ENCODE measurements at places on chromosomes 12 and 14. TPM values are rescaled to one million over a fixed set of nuclear protein-coding genes. Genes with fewer than 3 reads are reported as not detected.

GPHN gene
- 4.7 TPM for polyA plus RNA-seq

C12orf43 gene
- polyA plus RNA-seq = 12.3 TPM

FOXN4 gene
- polyA plus RNA-seq = 0.78 TPM

CAPZA3 gene
- not detected for polyA plus RNA-seq

CACNA1C gene
- polyA plus RNA-seq = 0.97 TPM

Data from H1 (cell line).